ENCODE measurements at places on chromosomes 16 and 17.

GRCh38 chr17:79391376-79392233, 219.2 kb downstream of the RBFOX3 start:
- no peaks in the 10 kb centered on the region for H3K4me1 ChIP-seq
- peak; percentile 48 for DNase-seq
- no peaks in the 10 kb centered on the region for H3K36me3 ChIP-seq
- H3K4me3 ChIP-seq: no peak overlapping the region
- H3K27me3 ChIP-seq: no peaks in the 10 kb centered on the region

- H3K27ac ChIP-seq: no peak overlapping the region
- no peaks in the 10 kb centered on the region for H3K4me1 ChIP-seq
- DNase-seq: no peak
Observed at GRCh38 chr17:62819511-62820221, 11.6 kb upstream of the MARCHF10 start.

DNA sequence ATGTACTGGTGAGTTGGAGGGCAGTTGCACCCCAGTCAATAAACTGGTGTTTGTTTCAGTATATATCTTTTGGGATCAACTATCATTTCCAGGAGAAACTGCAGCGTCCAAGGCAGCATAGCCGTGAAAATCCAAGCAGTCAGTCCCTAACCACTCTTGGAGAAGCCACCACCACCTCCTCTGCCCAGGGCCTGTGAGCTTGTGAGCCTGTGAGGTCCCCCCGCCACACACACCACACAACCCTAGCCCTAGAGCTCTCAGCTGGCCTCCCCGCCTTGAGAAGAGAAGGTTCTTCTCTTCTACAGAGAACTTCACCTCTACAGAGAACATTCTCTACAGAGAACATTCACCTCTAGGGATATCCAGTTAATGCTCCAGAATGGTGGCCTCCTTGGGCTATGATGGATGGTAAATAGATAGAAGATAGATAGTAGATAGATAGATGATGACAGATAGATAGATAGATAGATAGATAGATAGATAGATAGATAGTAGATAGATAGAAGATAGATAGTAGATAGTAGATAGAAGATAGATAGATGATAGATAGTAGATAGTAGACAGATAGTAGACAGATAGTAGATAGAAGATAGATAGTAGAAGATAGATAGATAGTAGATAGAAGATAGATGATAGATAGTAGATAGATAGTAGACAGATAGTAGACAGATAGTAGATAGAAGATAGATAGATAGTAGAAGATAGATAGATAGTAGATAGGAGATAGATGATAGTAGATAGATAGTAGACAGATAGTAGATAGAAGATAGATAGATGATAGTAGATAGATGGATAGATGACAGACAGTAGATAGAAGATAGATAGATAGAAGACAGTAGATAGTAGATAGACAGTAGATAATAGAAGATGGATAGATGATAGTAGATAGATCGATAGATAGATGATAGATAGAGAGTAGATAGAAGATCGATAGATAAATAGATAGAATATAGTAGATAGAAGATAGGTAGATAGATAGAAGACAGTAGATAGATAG, 13.7 kb downstream of the ALOX15B start:
- H3K4me3 ChIP-seq: no peak overlapping the region
- H3K36me3 ChIP-seq: no peaks in the 10 kb centered on the region
- DNase-seq: no peak
- H3K4me1 ChIP-seq: peaks cover 7% of the 10 kb centered on the region
- peaks cover 4% of the 10 kb centered on the region for H3K27me3 ChIP-seq

DNA sequence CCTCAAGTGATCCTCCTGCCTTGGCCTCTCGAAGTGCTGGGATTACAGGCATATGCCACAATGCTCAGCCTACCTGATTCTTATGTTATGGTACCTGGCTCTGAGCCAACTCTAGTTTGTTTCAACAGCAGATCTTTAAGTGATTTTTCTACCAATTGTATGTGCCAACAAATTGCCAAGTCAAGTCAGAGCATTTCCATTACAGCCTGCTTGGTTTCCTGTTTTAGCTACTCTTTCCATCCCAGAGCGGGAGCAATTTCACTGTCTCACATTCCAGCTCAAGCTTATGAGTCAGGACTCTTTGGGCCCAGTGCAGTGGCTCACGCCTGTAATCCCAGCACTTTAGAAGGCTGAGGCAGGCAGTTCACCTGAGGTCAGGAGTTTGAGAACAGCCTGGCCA, 30.8 kb upstream of the RBBP6 start:
- no peak for DNase-seq
- H3K4me3 ChIP-seq: no peak overlapping the region
- H3K4me1 ChIP-seq: no peaks in the 10 kb centered on the region

DNA sequence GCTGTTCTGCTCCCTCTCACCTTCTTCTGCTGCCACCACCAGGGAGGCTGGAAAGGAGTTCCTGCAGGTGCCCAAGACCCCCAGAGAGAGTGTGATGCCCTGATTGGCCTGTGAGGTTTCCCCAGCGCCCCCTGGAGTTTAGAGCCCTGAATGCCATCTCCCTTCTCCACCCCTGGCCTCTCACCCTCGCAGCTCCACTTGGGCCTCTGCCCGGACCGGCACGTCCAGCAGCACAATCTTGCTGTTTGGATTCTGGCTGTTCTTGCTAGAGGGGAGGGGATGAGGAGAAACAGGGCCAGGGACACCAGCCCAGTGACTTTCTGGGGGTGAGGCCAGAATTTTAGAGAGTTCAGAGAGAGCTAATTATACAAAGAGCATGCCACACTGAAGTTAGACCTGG, 12.5 kb upstream of the FAM171A2 start:
- no peaks in the 10 kb centered on the region for H3K36me3 ChIP-seq
- H3K27me3 ChIP-seq: no peaks in the 10 kb centered on the region
- DNase-seq: no peak
- H3K4me3 ChIP-seq: no peak overlapping the region
- no peak overlapping the region for H3K27ac ChIP-seq
- no peaks in the 10 kb centered on the region for H3K4me1 ChIP-seq

- H3K27ac ChIP-seq: peak overlapping the region; percentile 49
- H3K36me3 ChIP-seq: peaks cover 2% of the 10 kb centered on the region
- no peak for DNase-seq
- H3K4me1 ChIP-seq: peaks cover 11% of the 10 kb centered on the region
- no peak overlapping the region for H3K4me3 ChIP-seq
- no peaks in the 10 kb centered on the region for H3K27me3 ChIP-seq
Observed at GRCh38 chr17:42120161-42120769, 902 bp downstream of the KAT2A start.

- no peaks in the 10 kb centered on the region for H3K27me3 ChIP-seq
- H3K36me3 ChIP-seq: peaks cover 49% of the 10 kb centered on the region
- H3K4me3 ChIP-seq: peak overlapping the region; percentile 98
- DNase-seq: no peak
- H3K4me1 ChIP-seq: peaks cover 47% of the 10 kb centered on the region
- H3K27ac ChIP-seq: peak overlapping the region; percentile 91
Observed at GRCh38 chr17:28643983-28644786, 773 bp downstream of the BLTP2 start.

GRCh38 chr17:81302861-81303333, 7.8 kb upstream of the SLC38A10 start:
- no peak overlapping the region for H3K4me3 ChIP-seq
- H3K27me3 ChIP-seq: no peaks in the 10 kb centered on the region
- no peaks in the 10 kb centered on the region for H3K36me3 ChIP-seq
- no peaks in the 10 kb centered on the region for H3K4me1 ChIP-seq
- H3K27ac ChIP-seq: no peak overlapping the region
